Cardiac muscle cell (in vitro differentiated cells and primary cell): ENCODE measurements at places on chromosomes 2 and 18. TPM values are rescaled to one million over a fixed set of nuclear protein-coding genes. Genes with fewer than 3 reads are reported as not detected.

The TACR1 gene
- polyA plus RNA-seq, result not detected in 2 replicates

The EFR3B gene
- polyA plus RNA-seq, result 8.5 and 9.0 TPM in 2 replicates

The HOXD9 gene
- not detected in 2 replicates for polyA plus RNA-seq

The C2orf78 gene
- polyA plus RNA-seq, result not detected in 2 replicates

The MZT2B gene
- 438 and 517 TPM in 2 replicates for polyA plus RNA-seq

The CXCR4 gene
- 1.1 and 5.7 TPM in 2 replicates for polyA plus RNA-seq

The TP53I3 gene
- 31.6 and 70.2 TPM in 2 replicates for polyA plus RNA-seq

The SPEG gene
- polyA plus RNA-seq, result 185 and 188 TPM in 2 replicates

The HOXD12 gene
- not detected in 2 replicates for polyA plus RNA-seq

The RNF152 gene
- 1.1 and 2.8 TPM in 2 replicates for polyA plus RNA-seq

The RAB17 gene
- polyA plus RNA-seq, result 1.4 and 3.1 TPM in 2 replicates

The CYP26B1 gene
- polyA plus RNA-seq, result 0.65 and 1.2 TPM in 2 replicates

The SLC14A1 gene
- polyA plus RNA-seq, result not detected in 2 replicates
